ENCODE measurements at places on chromosomes 3 and 15.

GRCh38 chr15:50304836-50305235 lies 39.3 kb upstream of the HDC start:
- DNase-seq = no peak

- DNase-seq = no peak
These were observed 445 bp downstream of the LMOD3 start for GRCh38 chr3:69121950-69122349.

GRCh38 chr3:41419809-41420208 lies 220.5 kb downstream of the CTNNB1 start:
- no peak for DNase-seq

DNA sequence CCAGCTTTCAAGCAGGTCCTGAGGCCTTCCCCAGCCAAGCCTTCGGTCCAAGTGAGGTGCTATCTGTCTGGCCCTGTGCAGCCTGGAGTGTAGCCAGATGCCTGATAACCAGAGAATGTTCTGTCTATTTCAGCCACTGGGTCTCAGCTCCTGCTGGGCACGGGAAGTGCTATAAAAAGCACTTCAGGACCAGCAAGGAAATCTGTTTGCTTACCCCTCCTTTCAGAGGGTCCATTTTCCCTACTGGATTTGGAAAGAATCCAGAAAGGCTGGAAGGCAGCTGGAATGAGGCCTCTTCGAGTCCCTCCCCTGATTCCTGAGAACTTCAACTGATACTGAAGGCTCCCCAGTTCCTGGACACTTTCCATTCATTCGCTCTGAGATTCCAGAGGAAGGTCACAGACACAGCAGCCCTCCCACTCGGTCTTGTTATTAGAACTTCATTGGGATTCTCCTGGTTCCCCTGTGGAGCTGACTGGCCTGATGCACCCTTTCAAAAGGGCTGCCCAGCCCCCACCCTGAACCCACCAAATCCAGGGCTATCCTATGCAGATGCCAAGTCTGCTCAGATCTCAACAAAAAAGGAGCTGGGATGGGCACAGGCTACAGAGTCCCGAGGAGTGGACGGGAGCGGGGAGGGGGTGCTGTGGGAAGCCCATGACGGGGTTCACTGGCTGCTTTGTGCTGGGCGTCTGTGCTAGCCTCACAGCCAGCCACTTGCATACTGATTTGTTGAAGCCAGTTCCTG lies 70.4 kb downstream of the UMPS start:
- no peak for DNase-seq

GRCh38 chr15:86744198-86744780 lies 664.6 kb downstream of the AGBL1 start:
- no peak for DNase-seq

DNA sequence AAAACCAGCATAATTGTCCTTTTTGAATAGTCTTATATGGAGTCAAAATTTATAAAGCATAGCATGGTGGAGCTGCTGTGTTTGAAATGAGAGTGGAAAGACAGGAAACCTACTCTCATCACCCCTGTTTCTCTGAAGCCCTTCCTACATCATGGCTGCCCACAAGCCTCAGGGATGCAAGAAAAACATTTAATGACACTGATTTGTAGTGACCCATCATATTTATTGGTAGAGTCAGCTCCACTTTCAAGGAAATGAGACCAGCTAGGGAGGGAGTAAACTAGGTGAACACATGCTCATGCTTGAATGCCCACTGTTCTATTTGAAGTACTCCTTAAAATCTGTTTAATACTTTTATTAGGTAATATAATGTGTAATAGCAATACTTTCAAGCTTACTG lies 494.3 kb upstream of the KCNMB2 start:
- DNase-seq = no peak

GRCh38 chr3:186169379-186169778 lies 60.5 kb upstream of the ETV5 start:
- DNase-seq = no peak

DNA sequence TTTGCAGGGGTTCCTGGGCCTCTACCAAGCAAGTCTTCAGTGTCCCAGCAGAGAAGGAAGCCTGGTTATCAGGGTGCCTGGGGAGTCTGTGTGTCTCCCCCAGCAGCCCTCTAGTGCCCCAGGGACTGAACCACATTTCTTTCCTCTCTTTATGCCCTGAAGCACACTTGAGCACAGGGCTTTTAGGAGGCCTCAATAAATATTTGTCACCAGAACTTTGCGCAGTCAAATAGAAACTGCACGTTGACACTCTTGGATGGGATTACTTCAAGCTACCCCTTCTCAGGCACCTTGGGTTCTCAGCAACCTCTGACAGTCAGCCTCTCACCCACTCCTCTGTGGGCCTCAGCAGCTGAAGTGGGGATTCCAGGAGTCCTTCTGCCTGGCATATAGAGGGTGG lies 226.6 kb upstream of the HES1 start:
- no peak for DNase-seq

DNA sequence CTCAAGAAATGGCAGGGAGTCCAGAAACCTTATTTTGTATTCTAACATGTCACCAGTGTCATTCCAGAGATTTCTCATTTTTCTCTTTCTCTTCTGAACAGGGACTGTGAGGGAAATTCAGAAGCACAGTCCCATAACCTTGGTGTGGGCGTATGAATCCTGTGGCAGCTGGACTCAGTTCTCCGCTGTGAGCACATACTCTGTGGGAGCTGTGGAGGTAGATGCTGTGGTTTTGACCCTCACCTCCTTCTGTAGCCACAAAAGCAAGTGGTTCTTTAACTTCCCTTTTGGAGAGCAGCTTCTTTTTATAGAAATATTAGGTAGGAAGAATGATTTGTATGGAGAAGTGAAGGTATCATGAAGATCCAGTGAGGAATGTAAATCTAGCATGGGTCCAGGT lies 13.4 kb downstream of the TMEM207 start:
- no peak for DNase-seq

GRCh38 chr3:189909573-189909972 lies 211.1 kb downstream of the P3H2 start:
- DNase-seq = no peak

GRCh38 chr15:39640665-39641064 lies 59.8 kb downstream of the THBS1 start:
- DNase-seq = no peak

- DNase-seq = no peak
These were observed 99.8 kb upstream of the STRIT1 start for GRCh38 chr3:155393316-155393715.

GRCh38 chr3:107356706-107357105 lies 20.5 kb upstream of the CCDC54 start:
- DNase-seq = no peak

DNA sequence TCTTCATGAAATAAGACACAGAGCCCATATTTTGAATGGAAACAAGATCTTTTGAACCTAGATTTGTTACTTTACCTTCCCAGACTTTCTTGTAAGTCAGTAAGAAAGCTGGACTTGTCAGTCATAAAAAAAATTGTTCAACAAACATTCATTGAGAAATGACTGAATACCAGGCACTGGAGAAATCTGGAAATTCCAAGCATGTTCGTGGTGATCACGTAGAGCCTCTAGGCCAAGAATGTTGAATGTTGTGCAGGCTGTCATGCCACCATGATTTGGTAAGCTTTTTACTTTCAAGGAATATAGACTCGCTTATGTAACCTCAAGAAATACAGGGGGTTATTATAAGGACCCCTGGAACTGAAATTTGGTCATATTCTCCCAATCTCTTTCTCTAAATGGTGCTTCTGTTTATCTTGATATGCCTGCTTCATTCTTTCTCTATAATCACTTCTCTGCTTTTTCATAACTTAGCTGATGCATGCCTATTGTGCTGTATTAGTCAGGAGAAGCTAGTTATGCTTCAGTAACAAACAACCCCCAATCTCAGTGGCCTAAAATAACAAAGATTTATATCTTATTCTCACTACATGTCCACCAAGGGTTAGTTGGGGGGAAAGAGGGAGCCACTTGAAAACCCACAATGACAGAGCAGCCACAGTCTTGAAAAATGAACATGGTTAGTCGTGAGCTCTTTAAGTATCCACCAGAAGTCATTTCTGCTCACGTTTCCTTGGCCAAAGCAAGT lies 3.4 kb upstream of the TPM1 start:
- no peak for DNase-seq

GRCh38 chr3:42720126-42720525 lies 17.5 kb upstream of the HHATL start:
- no peak for DNase-seq

GRCh38 chr15:91252756-91253155 lies 152.7 kb downstream of the SV2B start:
- DNase-seq = no peak

GRCh38 chr15:78085928-78086327 lies 6.4 kb upstream of the SH2D7 start:
- DNase-seq = no peak

DNA sequence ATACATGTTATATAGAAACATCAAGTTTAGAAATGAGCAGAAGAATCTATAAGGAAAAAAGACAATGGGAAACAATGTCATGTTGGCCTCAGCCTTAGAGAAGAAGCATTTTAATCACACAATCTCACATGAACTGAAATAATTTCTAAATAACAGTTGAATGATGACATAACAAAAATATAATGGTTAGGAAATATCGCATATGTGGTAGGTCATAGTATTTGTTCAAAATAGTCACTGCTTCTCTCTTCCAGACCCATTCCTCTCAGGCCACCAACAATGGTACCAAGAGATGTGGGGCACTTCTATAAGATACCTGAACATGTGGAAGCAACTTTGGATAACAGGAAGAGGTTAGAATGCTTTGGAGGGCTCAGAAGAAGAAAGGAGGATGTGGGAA lies 195.7 kb upstream of the PDZRN3 start:
- no peak for DNase-seq

- no peak for DNase-seq
These were observed 743.9 kb upstream of the GOLIM4 start for GRCh38 chr3:168839653-168840052.

DNA sequence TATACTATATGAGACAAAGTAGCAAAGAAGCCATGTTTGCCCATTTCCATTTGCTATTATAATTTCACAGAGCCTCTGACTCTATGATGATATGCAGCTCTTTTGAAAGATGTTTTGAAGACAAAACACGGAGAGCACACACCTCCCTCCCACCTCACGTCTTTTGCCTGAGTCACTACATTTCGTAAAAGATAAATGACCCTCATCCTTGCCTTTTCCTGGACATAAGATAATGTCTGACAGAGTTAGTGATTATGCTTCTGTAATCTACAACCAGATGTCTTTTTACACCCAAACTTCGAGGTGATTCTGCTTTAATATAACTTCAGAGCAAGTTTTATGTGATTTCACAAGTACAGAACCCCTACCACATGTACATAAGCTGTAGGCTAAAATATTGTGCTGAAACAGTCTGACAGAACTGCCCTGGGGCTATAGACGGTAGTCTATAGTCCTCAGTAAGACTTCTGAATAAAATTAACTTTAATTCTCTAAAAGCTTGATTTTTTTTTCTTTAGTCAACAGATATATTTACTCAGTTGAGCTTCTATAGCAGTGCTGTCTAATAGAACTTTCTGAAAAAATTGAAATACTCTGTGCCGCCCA lies 99.9 kb downstream of the CD200R1L start:
- no peak for DNase-seq

DNA sequence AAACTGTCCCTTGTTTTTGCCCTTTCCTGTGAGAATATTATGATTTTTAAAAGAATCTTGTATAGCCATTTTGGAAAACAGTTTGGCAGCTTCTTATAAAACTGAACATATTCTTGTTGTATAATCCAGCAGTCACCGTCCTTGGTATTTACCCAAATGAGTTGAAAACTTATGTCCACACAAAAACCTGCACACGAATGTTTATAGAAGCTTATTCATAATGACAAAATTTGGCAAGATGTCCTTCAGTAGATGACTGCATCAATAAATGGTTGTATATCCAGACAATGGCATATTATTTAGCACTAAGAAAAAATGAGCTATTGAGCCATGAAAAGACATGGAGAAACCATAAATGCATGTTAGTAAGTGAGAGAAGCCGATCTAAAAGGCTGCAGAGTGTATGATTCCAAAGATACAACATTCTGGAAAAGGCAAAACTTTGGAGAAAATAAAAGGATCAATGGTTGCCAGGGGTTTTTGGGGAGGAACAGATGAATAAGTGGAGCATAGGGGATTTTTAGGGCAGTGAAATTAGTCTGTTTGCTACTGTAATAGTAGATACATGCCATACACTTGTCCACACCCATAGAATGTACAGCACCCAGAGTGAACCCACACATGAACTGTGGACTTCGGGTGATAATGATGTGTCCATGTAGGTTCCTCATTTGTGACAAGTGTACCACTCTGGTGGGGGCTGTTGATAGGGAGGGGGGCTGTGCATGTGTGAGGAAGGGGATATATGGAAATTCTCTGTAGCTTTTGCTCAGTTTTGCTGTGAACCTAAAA lies 31.7 kb downstream of the LIMD1 start:
- DNase-seq = no peak

DNA sequence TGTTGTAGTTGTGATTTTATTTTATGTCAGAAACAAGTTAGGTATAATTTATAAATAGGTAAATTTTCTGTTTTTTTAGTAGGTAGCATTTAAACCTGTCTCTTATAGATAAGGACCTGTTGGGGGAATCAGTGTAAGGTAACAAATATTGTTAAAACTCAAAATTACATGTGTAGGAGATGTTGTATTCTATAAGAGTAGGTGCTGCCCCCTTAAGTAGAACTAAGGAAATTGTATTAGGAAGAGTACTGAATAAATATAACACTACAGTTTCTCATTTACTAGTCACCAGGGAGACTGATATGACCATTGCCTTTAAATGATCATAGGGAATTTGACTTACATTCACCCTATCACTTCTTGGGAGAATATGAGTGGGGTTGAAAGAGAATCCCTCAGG lies 31.2 kb downstream of the SLC25A36 start:
- no peak for DNase-seq

DNA sequence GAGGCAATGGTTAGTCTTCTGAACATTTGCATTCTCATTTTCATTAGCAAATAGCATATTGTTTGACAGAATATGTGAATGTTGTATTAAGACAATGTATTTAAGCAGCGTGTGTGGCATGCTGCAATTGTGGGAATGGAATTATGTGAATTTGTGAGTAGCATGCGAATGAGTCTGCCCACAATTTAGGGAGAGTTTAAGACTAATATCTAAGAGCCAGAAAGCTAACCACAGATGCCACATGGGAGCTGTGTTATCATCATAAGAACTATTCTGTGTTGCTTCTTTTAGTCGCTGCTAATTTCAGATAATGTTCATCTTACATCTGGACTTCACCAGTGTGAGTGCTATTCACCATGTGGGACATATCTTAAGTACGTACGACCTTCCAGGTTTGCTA lies 494.5 kb downstream of the RBMS3 start:
- DNase-seq = no peak

DNA sequence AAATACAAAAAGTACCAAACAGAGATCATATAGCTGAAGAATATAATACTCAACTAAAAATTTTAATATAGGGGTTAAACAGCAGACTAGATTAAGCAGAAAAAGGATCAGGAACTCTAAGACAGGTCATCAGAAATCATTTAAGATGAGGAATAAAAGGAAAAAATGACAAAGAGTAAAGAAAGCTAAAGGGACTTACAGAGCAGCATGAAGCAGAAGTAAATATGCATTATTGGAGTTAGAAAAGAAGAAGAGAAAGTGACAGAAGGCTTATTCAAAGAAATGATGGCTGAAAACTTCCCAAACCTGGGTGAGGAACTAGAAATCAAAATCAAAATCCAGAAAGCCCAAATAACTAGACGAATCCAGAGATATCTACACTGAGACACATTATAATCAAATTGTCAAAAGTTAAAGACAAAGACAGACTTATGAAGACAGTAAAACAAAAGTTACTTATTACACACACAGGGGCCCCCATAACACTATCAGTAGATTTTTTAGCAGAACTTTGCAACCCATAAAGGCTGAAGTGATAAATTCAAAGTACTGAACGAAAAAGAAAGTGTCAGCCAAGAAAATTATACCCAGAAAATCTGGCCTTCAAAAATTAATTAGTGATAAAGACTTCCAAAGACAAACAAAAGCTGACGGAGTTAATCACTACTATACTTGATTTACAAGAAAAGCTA lies 95.6 kb downstream of the SCAPER start:
- no peak for DNase-seq

All from stimulated activated CD4-positive, alpha-beta T cell treated with anti-CD3 and anti-CD28 coated beads, Interleukin-12 subunit alpha, Interleukin-12 subunit beta, amount 100 ng/mL, for 4 hours (primary cell).